ENCODE measurements at places on chromosomes 13 and 19.

DNA sequence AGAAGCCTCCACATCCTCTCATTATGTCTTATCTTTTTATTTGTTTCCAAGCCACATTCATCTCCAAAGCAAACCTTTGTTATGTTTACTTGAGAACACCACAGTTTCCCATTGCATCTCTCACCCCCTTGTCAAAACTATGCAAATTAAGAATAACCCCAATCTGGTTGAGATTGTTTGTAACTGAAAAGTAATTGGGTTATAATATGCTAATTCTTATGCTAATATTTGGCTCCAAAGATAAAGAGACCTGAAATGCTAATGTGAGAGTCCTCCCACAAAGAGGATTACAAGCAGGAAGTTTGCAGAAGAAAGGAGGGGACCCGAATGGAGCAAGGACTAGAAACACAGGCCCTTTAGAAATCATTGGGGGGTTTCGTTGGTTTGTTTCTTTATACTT lies 92.9 kb upstream of the UBL3 start:
- no peak for DNase-seq

DNA sequence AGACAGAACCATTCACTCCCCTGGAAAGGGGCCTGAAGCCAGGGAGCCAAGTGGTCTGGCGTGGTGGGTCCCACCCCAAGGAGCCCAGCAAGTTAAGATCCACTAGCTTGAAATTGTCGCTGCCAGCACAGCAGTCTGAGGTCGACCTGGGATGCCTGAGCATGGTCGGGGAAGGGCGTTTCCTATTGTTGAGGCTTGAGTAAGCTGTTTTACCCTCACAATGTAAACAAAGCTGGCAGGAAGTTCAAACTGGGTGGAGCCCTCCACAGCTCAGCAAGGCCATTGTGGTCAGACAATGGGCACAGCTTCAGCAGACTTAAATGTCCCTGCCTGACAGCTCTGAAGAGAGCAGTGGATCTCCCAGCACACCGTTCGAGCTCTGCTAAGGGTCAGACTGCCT lies 195.6 kb upstream of the DACH1 start:
- DNase-seq, result no peak

DNA sequence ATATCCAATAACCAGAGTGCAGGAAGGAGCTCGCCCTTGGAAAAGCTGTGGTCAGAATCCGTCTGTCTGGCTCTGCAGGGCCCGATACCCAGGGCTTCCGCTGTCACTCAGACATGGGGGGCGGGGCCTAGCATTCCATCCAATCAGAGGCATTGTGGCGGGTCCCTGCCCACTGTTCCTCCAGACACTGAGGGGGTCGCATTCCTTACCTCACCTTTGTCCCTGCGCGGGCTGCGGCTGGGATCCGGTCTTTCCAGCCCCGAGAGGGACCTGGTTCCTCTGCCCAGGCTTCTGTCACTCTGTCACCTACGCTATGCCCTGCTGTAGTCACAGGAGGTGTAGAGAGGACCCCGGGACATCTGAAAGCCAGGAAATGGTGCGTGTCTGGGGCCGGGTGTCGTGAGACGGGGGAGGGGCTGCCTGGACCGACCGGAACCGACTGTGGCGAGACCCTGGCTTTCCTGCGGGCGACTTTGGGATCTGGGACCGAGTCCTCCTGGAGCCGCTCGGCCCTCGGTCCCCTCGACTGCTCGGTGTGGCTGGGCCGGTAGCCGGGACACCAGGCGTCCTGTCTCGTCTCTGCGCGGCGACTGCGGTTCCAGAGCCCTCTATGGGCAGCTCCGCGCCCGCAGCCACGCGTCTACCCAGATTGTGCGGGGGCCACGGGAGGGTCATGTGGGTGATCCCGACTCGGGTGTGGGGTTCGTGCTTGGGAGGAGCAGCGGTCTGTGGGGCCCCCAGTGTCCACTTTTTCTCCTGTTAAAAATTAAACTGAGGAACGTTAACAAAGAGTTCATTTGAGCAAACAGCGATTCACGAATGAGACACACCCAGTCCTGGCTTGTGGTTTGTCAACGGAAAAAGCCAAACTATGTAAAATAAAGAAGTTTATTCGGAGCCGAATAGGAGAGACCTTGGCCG lies at the start of gene ZNF69:
Gene ZNF69 (plus strand): TSS at position 172 of the 921 bp plus-strand sequence. CDS start 142 bp downstream, at position 314.
- DNase-seq, result peak; percentile 94

- no peak for DNase-seq
Observed at GRCh38 chr19:48751845-48752495, 471 bp downstream of the FUT1 start.

DNA sequence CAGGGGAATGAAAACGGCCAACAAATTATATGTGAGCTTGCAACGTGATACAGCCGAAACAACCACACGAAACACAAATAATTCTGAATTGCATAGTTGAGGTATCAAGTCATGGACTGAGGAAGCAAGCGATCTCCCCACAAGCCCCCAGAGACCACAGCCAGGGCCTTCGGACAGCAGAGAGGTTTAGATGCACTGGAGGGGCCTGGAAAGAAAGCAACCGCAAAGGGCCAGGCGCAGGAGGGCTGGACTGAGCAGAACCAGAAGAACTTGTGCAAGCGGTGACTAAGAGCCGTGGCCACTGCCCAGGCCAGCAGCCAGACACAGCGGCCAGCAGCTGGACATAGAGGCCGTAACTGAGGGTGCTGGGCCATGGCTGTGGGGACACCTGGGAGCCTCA lies 131.4 kb downstream of the TNFRSF19 start:
- peak; percentile 92 for DNase-seq

DNA sequence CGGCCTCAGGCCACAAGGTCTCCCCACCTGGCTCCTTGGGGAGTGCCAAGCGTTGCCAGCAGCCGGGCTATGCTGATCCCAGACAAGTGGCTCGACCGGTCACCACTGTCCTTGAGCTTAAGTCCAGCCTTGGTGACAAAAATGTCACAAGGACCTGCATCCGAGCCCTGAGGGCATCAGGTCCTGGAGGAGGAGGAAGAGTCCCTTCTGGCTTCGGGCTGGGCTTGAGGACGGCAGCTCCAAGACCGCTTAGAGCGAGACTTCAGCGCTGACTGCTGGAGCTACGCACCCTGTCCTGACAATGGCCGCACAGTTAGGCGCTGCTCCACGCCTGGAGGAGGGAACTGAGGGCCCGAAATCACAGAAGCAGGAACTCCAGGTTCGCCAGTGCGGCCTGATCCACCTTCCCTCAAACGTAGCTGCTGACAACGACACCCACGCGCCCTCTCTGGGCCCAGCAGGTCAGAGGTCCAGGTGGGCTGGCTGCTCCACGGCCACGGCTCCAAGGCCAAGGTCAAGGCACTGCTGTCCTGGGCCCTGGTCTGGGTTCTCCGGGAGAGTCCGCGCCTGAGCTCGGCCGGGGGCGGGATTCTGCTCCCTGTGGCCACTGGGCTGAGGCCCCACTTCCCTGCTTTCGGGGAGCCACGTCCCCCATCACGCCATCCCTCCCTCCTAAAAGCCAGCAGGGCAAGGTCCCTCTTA lies 7.0 kb downstream of the SBNO2 start:
- no peak for DNase-seq

GRCh38 chr19:17520865-17521264 lies 9.4 kb downstream of the PGLS start:
- no peak for DNase-seq

DNA sequence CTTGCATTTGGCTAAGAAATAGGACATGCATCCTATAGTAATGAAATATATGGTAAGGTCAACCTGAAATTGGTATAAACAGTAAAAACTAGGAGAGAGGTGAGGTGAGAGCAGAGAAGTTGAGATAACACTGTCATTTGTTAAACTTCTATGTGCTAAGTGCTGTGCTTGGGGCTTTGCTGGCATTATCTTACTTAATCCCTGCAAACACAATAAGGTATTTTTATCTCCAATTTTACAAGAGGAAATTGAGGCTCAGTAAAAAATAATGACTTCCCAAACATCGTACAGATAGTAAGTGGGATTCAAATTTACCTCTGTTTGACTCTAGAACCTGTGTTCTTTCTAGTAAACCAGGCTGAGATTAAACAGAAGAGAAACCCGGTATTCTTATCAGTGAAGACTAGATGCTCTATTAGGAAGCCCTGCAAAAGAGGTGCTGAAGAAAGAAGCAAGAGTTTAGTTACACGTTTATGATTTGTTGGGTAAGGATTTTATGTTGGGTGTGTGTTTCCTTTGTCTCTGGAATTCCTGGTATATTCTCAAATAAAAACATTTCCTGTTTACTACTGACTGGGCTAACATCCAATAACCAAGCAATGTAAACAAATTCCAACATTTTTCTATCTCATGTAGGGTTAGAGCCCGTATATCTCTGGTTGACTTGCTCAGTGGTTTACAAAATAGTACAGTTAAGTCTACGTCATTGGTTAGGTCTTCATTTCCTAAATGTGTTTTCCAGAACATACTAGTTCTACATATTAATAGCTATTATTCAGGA lies 137.3 kb upstream of the FNDC3A start:
- no peak for DNase-seq

- DNase-seq, result peak; percentile 89
Observed at GRCh38 chr19:2494447-2495129, 18.7 kb downstream of the GADD45B start.

GRCh38 chr13:113916330-113916815 lies 52.5 kb upstream of the GAS6 start:
- DNase-seq, result no peak

DNA sequence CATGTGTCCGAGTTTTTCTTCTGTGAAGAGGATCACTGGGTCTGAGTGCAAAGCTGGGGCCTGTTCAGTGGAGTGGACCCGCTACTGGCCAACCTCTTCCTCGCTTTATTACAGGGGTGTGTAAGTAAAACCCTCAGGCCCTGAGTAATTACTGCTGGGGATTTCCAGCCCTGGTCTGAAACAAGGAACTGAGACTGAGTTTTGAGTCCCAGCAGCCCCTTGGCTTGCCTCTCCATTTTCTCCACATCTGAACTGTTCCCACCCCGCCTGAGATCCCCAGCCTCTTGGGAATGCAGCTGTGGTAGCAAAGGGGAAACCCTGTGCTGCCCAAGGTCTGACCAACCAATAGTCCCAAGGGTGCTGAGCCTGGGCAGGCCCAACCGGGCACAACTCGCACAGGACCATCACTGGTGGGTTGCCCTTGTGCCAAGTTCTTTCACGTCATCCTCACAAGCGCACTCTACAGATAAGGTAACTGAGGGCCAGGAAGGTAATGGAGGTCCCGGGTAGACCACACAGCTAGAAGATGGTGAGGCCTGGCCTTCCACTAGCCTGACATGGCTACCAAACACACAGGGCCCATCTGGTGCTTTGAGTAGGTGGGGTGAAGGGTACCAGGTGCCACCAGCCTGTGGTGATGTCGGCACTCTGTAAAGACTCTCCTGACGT lies 13.7 kb upstream of the SLC35E1 start:
- DNase-seq, result no peak

- DNase-seq, result no peak
Observed at GRCh38 chr13:40874138-40874779, 84.8 kb downstream of the SLC25A15 start.

DNA sequence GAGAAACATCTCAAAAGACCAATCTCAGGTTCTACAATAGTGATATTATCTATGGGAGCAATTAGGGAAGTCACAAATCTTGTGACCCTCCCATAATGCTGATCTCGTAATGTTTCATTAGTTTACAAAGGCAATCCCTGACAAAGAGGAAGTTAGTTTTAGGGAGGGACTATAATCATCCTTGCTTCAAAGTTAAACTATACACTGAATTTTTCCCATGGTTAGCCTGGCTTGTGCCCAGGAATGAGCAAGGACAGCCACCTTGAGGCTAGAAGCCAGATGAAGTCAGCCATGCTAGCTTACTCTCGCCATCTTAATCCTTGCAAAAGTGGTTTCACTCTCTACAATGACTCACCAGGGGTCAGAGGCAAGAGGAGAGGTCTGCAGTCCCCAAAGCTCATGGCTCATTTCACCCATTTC lies 5.4 kb downstream of the CEACAM3 start:
- no peak for DNase-seq

GRCh38 chr19:44745341-44745831 lies 3.1 kb upstream of the BCL3 start:
- peak; percentile 89 for DNase-seq

GRCh38 chr19:3722443-3723109 lies 14.4 kb downstream of the TJP3 start:
- no peak for DNase-seq

Measured in Right ventricle myocardium superior (tissue), 1 donor.